ENCODE measurements at places on chromosomes 7 and 10.

GRCh38 chr7:38232502-38233366 lies 40.7 kb downstream of the TARP start:
- DNase-seq, result peak; percentile 40

GRCh38 chr7:100835903-100836811 lies 8.8 kb upstream of the EPHB4 start:
- no peak for DNase-seq

- no peak for DNase-seq
Observed at GRCh38 chr7:2008101-2008935, 224.4 kb downstream of the MAD1L1 start.

DNA sequence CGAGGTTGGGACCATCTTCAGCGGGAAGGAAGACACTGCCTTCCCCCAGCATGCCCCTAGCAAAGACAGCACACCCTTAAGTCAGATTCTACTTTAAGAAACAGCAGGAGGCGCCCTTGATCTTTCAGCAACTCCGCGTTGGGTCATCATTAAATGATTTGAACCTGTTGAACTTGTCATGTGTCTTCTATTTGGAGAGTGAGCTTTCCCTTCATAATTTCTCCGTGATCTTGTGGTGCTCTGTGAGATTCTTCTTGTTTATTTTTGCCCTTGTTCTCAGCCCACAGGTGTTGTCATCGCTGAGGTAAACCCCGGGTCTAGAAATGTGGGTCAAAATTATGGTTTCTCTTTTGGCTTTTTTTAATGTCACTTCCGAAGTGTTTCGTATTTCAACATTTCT lies 49.5 kb upstream of the PITRM1 start:
- DNase-seq, result no peak

DNA sequence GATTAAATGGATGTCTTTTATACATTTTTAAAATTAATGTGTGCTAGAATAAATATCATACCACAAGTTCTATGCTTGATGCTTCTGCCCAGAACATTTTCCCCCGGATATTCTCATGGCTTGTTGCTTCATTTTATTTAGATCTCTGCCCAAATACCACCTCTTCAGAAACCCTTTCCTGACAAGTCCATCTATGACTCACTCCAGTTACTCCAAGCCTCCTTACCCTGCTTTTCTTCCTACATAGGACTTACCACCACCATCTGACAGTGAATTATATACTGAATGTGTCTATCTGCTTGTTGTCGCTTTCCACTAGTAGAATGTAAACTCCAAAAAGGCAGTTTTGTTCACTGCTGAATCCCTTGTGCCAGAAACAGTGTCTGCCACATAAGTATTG lies 19.1 kb upstream of the ERVW-1 start:
- DNase-seq, result no peak

GRCh38 chr10:33273295-33274002 lies 61.0 kb downstream of the NRP1 start:
- no peak for DNase-seq

- DNase-seq, result no peak
Observed at GRCh38 chr7:40544221-40544723, 409.5 kb downstream of the SUGCT start.

DNA sequence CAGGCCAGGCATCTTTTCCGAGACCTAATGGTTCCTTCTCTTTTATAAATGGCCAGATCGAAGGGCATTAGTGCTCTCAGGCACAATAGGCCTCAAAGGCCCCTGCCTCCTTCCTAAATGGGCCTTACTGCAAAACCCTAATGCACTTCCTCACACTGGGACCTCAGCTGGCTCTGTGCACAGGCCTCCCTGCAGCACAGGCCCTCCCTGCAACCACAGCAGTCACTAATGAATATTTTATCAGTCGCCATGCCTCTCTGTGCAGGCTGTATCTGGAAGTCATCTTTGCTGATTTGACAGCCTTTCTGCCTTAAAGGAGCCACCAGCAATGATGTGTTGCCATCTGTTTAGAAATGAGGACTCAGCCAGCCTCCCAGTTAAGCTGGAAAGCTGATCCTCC lies 54.9 kb upstream of the SDK1 start:
- DNase-seq, result no peak

DNA sequence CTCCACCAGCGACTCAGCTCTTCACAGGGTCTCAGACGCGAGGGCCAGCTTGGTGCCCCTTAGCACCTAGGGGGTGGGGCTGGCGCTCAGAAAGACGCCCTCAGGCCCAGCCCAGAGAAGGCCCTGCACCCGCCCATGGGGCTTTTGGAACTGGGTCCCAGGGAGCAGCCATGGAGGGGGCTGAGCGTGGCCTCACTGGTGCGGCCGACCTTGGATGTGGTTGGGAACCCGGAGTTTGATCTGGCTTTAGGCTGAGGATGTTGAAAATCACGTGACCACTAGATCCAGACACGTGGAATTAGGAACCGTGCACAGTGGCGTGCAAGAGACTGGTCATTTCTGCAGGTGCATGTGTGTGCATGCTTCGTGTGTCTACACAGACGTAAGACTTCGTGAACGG lies 185.4 kb downstream of the DNAJB6 start:
- DNase-seq, result no peak

DNA sequence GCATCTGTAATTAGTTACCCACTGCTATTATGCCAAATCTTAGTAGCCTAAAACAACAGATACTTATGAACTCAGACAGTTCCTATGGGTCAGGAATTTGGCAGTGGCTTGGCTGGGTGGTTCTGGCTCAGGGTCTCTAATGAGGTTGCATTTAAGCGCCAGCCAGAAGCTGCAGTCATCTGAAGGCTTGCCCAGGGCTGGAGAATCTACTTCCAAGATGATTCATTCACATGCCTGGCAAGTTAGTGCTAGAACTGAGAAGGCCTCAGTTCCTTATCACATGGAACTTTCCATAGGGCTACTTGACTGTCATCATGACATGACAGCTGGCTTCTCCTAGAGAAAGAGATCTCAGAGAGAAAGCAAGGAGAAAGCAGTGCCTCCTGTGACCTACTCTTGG lies 121.3 kb downstream of the AVL9 start:
- DNase-seq, result no peak

GRCh38 chr7:69968969-69969556 lies 370.8 kb downstream of the AUTS2 start:
- DNase-seq, result no peak

GRCh38 chr7:100567751-100568175 lies 5.9 kb downstream of the SAP25 start:
- DNase-seq, result no peak

DNA sequence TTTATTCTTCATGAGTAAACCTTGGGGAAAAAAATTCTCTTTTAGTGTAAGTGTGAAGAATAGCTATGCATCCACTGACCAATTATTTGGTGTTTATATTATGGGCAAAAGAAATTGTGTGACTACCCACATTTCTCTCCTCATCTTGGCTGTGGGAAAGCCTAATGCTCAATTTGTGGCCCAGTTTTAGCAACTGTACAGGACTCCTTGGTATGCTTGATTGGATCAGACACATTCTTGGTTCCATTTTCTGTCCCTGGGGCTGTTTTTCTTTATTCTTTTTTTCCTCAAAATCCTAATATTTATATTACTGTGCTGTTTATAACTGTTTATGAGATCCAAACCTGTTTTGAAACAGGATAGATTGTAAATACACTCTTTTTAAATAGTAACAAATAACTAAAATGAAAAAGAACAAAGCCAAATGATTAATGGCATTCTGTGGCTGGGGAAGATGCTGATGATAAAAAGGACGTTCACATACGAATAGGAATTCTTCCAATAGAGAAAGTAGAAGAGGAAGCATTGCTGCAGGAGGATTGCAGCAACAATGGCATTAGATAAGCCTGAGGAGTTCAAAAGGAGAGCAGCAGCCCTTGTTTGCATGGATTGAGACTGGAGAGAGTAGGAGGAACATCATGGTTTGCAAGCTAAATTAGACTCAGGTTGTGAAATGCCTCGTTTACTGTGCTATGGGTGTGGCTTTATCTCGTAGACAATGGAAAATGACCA lies 580.5 kb downstream of the INHBA start:
- no peak for DNase-seq

DNA sequence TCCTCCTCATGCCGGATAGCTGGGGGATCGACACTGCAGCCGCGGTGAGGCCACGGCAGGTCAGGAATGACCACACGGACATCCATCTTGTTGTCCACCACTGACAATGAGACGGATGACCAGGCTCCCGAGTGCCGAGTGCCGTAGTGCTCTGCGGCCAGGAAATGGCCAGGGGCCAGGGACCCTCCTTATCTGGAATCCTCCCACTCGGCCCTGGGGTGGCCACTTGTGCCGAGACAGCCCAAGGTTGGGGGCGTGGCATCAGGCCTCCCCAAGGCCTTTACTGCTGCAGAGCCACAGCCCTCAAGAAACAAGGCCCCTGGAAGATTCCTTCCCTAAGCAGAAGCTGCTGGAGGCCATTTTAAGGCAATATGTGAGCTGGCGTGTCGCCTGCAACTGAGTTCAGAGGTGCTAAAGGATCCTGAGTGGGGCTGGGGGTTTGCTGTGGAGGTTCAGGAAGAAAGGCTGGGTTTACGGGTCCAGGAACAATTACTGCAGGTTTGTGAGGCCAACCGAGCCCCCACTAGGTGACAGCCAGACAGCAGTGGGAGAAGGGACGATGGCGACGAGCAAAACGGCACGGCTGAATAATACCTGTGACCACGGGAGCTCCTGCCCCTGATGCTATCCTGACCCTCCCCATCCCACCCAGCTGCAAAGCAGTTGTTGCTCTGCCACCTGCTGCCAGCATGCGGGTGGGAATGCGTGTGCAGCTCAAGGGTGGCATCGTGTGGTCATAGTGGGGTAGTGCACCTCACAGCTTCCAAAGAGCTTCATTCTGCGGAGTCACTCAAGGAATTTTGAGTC lies 31.6 kb upstream of the LEP start:
- peak; percentile 53 for DNase-seq

- DNase-seq, result no peak
Observed at GRCh38 chr10:100911472-100911871, 1.3 kb upstream of the SLF2 start.

- no peak for DNase-seq
Observed at GRCh38 chr7:36266190-36266589, 113.1 kb downstream of the EEPD1 start.

- no peak for DNase-seq
Observed at GRCh38 chr10:74575191-74575720, 251.1 kb upstream of the KAT6B start.

DNA sequence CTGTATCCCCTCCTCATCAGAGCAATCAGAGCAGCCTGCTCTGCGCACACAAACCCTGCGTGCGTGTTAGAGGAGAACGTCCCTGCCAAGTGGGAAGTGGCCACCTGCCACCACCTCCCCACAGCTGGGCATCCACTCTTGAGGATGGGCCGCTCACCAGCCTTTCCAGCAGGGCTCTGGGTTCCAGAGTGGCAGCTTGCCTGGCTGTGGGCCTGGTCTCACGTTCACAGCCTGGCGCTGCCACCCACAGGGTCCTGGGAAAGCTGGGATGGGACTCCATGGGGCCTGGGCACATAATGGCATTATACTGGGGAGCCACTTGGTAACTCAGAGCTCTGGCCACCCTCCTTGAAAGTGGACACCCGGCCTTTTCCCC lies 151.1 kb upstream of the PPP2R2D start:
- DNase-seq, result no peak

GRCh38 chr10:11046776-11047160 lies 29.1 kb downstream of the CELF2 start:
- DNase-seq, result no peak

GRCh38 chr10:2106641-2107040 lies 369.3 kb upstream of the ADARB2 start:
- DNase-seq, result no peak

DNA sequence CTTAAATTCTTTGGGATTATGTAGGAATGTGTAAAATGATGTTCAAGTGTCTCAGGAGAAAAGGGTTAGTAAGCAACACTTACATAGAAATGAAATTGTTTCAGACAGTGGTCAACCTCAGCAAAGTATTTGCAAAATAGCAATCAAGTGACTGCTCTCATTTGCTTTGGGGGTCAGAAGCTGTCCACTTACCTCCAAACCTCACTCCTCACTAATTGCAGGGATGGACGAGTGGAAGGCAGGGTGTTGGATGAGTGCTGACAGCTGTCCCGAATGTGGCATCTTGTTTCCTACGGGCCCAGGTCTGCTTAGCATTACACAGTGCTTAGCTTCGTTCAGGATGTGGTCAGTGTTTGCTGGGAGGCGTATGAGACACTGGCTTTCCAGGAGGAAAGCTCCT lies 437.0 kb downstream of the SUGCT start:
- no peak for DNase-seq

DNA sequence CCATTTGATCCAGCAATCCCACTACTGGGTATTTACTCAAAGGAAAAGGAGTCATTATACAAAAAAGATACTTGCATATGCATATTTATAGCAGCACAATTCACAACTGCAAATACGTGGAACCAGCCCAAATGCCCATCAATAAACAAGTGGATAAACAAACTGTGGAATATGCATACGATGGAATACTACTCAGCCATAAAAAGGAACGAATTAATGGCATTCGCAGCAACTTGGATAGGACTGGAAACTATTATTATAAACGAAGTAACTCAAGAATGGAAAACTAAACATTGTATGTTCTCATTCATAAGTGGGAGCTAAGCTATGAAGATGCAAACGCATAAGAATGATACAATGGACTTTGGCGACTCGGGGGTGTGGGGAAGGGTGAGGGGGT lies 108.6 kb downstream of the MICU1 start:
- no peak for DNase-seq

GRCh38 chr10:58219875-58220274 lies 47.8 kb downstream of the IPMK start:
- DNase-seq, result no peak

- no peak for DNase-seq
Observed at GRCh38 chr7:32275216-32276009, 205.2 kb upstream of the PDE1C start.

DNA sequence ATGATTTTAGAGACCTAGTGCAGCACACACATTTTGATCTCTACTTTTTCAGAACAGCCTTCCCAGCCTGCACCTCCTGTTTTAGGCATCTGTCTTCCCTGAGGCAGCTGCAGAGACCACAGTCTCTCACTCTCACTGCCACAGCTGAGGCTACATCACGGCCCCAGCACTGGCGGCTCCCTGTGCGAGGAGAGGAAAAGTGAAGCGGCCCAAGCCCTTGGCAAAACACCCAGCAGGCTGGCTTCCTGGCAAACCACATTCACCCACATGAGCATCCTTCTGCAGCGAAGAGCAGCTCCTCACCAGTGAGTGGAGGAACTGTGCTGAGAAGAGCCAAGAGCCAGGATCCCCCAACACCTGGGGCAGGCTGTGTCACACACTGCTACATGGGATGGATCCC lies 14.0 kb downstream of the HUS1 start:
- DNase-seq, result no peak

DNA sequence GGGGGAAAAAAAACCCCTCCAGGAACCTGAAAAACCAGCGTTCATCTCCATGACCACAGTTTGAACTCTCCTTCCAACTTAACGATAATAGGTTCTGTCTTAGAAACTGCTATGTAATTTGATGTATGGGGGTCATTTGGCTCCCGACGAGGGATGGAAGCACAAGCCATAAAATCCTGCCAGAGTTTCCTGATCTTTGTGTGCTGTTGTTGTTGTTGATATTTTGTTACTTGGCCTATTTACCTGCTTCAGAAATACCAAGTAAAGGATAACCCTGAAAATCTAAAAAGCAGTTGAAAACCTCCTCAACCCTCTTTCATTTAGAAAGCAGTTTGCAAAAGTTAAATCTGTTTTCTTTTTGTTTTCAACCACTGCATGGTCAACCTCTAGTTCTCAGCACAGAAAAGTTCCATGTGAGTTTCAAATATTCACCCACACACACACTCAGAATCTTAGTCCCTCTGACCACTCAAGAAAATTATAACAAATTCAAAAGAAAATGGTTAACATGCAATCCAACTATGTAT lies 9.3 kb upstream of the HOXA2 start:
- DNase-seq, result no peak

Measured in activated CD4-positive, alpha-beta T cell treated with anti-CD3 and anti-CD28 coated beads for 24 hours (primary cell).